ENCODE measurements at places on chromosomes 7 and 10.

GRCh38 chr10:15814565-15814964, 45.7 kb downstream of the MINDY3 start:
- DNase-seq = no peak

DNA sequence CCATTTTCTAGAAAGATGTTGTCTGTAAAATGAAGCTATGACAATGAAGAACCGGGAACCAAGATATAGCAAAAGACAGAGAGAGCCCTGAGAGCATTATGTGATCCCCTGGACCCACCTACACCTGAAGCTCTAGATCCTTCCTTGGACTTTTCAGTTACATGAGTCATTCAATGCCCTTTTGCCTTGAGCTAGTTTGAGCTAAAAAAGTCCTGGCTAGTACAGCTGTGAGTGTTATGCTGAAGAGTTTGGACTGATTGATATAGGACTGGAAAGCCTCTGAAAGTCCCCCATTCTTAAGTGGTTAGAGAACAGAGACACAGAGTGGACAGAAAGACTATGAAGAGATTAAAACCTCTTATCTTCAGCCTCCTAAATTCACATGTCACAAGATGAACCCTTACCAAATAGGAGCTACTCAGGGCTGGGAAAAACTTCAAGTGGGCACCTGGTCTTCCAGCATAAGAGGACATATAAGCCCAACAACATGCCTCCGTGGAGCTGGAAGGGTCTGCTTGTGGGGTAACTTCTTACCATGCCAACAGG, 386.8 kb upstream of the NFE2L3 start:
- no peak for DNase-seq

DNA sequence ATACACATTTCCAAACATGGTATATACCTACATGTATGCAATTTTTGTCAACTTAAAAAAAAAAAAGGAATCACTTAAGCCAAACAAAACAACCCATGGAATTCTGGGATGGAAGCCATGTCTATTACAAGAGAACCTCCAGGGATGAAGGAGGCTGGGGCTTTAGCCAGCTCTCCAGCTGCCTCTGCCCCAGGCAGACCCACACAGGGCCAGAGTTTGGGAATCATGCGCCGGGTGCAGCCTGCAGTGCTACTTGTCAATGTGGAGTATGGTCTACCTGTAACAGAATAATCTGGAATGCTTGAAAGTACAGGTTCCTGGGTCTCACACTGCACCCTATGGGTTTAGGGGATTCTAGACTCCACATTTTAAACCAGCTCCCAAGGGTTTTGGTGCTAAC, 10.8 kb downstream of the ATP6V0E2 start:
- DNase-seq = no peak

DNA sequence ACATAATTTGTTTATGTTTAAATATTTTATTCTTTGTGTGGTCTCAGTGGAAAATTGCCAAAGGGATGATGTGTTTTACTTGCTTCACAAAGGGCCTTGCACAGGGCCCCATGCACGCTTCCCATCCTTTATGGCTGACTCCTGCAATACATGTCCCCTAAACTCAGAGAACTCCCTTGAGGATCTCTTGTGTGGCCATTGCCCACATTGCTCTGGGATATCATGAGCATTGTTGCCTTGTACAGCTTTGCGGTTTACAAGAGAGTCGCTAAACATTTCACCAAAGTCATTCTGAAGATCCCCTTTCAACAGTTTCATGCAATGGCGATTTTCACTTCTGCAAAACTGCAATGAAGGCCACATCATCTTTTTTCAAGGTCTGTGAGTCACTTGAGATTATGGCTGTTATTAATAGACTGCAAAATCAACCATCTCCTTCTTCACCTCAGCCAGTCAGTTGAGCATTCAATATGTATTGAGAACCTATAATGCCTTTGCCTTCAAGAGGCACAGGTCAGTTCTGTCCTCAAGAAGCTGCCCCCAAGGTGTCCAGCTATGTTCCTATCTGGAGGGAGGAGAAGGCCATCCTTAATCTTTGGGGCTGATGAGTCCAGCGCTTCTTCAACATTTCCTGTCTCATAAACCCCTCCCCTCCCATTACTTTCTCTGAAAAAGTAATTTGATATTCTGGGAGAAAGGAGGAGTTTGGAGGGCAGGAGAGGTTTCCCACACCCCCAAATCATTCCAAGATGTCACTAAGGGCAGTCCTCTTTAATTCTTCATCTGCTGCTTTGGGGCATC, 108.1 kb downstream of the CCDC71L start:
- no peak for DNase-seq

- DNase-seq = no peak
These were observed 24.2 kb downstream of the TSPAN15 start for GRCh38 chr10:69475433-69475830.

DNA sequence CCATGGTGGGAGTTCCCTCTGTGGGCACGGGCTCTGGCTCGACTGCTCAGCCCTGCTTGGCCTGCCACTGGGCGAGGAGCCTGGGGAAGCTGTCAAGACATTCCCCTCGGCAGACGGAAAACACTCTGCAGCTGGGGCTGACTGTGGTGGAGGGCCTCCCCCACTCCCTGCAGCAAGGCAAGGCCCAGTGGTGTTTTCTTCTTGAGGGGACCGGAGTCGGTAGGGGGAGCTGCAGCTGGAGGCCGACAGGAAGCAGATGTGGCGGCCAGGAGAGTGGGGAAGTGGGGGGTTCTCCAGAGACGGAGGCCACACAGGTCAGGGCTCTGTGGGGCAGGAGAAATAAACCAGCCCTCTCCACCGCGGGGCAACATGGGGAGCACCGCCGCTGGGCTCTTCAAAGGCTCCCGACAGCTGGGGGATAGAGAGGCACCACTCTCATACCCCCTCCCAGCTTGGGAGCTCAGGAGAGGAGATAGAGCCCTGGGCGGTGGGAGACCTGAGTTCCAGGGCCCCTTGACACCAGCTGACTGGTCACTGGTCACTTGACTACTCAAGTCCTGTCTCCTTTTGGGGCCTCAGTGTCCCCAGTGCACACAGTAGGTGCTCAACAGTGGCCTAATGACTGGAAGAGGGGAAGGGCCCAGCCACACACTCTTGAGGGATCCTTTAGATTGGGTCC, 43.4 kb downstream of the PPIF start:
- no peak for DNase-seq

- no peak for DNase-seq
These were observed 26.8 kb downstream of the COBL start for GRCh38 chr7:51289623-51290303.

GRCh38 chr7:106069471-106070200, 42.5 kb downstream of the SYPL1 start:
- DNase-seq = no peak

DNA sequence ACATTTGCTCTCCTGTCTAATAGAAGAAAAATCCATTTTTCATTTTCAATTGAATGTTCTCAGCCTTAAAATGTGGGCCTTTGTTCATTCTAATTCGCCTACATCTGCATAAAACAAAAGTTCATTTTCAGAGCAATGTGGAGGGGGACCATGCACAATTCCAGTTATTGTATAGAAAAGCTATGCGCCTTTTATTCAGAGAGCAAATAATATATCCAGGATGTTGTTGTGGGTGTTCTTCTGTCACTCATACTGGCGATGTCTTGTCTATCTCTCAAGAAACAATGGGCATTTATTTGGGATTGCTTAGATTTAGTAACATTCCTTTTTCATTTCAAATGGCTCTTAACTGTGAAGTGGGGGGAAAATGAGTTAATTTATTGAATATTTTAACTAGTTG, 56.4 kb downstream of the KIF5B start:
- DNase-seq = no peak
